GF-D8 (cell line): ENCODE measurements at places on chromosomes 11 and 22.

DNA sequence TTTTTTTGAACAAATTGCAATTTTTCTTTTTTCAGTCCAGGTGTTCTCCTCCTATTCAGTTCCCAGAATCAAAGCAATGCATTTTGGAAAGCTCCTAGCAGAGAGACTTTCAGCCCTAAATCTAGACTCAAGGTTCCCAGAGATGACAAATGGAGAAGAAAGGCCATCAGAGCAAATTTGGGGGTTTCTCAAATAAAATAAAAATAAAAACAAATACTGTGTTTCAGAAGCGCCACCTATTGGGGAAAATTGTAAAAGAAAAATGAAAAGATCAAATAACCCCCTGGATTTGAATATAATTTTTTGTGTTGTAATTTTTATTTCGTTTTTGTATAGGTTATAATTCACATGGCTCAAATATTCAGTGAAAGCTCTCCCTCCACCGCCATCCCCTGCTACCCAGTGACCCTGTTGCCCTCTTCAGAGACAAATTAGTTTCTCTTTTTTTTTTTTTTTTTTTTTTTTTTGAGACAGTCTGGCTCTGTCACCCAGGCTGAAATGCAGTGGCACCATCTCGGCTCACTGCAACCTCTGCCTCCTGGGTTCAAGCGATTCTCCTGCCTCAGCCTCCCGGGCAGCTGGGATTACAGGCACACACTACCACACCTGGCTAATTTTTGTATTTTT, 6.2 kb upstream of the UBE4A start:
- DNase-seq: no peak

DNA sequence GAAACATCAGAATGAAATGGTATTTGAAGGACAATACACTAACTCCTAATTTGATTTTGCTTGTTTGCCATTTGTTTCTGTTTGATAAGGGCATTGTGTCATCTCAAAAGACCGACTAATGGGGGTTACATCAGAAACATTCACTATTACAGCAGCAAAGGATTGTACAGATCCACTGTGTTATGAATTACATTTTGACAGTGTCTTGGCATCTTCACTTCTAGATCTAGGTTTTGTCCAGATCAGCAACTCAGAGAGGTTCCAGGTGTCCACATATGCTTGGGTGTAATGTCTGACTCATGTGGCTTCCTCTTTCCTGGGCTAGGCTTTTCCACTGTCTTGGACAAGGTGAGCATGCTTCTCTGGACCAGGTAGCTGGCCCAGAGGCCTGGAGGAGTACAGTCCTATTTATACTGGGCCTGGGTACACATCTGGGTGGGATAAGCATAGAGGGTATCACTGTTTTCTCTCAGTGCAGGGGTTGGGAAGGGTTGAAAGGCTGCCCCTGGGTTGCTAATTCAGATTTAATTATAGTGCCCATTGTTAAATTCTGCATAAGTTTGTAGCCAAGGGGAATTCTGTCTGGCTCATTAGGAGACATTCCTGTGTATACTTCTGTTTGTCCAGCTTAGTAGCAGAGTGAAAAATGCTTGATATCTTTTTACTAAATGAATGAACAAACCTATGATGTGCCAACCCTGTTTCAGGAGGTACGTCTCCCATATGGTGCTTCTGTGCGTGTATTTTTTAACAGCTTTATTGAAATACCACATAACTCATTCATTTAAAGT, 23.8 kb downstream of the DDI1 start:
- DNase-seq: no peak

DNA sequence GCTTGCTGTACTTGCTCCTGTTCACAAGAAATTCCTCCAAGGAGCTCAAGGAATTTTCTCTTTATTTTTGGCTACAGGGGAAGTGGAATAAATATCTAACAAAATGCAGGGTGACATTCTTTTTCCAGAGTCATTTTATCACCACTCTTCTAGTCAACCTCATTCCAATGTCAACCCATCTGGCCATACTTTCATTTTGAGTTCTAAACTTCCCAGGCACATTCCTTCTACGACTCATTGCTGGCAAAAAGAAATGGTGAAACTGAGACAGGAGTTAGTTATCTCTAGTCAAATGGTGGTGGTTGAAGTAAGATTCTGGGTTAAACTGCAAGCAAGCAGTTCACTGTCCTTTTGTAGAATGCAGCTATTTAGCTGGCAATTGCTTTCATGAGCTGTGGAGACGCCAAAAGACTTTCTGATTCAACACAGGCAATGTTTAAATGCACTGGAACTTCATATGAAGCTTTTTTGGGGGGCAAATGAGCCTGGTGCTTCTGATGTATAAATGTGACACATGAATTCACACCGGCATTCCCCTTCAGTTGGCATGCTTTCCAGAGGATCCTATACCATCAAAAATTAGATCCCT, 304.6 kb downstream of the CADM1 start:
- DNase-seq: no peak

DNA sequence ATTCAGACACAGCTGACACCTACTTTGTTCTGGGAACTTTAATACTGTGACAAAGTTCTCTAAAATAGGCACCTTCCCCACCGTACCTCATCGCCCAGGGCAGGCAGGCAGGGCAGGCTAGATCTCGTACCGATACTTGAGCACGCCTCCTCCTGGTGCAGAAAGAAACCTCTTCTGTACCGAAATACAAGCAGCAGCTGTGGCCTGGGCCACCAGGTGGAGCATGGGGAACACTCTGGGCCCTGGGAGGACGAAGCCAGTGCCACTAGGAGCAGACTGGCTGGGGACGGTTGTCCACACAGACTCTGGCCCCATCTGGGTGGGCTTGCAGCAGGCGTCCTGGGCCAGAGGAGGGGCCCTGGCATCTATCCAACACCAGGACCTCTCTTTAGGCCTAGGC, 12.8 kb downstream of the PMM1 start:
- no peak for DNase-seq

DNA sequence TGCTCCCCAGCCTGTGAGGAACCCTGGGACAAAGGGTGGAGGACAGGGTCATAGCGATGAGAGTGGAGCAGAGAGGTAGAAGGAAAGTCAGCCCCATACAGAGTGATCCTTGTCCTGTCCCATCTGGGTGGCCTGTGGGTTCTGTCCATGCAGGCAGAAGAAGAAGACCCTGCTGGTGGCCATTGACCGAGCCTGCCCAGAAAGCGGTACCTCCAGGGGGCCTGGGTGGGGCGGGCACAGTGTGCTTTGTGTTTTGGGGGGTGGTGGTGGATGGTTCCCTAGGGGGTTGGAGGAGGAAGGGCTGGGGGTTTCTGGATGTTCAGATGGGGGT, 7.9 kb downstream of the SIDT2 start:
- DNase-seq: no peak

DNA sequence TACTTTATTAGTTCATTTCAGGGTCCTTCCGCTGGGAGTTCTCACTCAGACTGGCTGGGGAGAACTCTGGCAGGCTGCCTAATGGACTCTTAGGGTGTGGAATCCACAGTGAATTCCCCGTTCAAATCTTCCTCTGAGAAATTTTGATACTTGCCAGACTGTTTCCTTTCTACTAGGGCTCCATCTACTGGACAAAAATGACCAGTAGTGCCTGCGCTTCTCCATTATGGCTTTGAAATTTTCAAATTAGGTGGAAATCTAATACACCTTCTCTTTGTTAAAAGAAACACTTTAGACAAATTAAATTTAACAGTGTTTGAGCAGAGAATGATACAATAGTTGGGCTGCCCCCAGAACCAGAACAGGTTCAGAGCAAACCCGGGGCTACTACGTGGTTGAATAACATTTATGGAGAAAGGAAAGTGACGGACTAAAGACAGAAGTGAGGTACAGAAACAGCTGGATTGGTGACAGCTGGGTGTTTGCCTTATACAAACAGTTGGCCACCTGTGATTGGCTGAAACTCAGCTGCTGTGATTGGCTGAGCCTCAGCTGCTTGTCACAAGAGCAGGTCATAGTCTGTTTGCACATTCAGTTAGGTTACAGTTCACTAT, 52.9 kb upstream of the FDX1 start:
- peak; percentile 67 for DNase-seq

- no peak for DNase-seq
These were observed 184.8 kb downstream of the DSCAML1 start for GRCh38 chr11:117612177-117612576.

DNA sequence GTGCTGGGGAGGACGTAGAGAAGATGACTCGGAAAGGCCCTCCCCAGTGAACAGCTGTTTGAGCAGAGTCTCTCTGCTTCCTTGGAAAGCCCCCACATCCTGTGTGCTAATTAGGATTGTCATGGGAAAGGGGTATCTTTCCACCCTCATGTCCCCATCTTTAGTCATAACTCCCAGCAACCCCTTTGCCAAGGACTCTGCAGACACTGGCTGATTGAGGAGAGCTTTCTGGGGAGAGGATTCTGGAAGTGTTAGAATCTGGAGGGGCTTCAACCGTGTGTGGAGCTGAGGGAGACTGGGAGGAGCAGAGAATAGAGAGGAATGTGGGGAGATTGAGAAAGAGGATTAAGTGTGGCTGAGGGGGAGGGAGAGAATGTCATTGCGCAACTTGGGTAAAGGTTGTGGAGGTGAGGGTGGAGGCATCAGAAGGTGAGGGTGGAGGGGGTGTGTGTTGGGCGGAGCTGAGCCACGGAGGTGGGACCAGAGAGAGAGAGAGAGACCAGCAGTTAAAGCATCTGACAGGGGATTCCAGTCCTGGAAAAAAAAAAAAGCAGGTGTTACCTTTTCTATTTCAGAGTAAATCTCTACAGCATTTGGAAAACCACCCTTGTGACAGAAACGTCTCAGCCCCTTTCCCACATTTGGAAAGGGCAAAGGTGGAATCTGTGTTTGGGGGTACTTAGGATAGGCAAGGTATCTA, 2.2 kb downstream of the DTX4 start:
- no peak for DNase-seq

GRCh38 chr22:33848251-33848650, 72.0 kb downstream of the LARGE1 start:
- no peak for DNase-seq

DNA sequence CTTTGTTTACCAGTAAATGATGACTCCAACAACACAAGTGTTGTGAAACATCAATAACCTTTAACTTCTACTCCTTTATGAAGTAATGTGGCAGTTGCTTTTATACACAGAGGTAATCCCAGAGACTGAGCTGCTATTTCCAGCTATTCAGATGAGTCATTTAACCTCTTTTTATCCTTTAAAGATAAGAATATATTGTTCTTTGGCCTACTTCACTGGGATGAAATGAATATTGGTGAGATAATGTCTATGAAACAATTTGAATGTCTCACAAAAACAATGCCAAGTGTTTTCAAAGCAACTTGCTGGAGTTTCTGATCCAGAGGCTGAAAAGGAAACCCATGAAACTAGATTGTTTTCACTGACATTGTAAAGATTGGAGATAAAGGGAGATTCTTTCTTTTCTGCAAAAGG, 564.4 kb upstream of the LUZP2 start:
- DNase-seq: no peak

GRCh38 chr11:128772814-128773213, 78.9 kb downstream of the FLI1 start:
- no peak for DNase-seq

- no peak for DNase-seq
These were observed 26.5 kb upstream of the YPEL1 start for GRCh38 chr22:21761994-21762680.

DNA sequence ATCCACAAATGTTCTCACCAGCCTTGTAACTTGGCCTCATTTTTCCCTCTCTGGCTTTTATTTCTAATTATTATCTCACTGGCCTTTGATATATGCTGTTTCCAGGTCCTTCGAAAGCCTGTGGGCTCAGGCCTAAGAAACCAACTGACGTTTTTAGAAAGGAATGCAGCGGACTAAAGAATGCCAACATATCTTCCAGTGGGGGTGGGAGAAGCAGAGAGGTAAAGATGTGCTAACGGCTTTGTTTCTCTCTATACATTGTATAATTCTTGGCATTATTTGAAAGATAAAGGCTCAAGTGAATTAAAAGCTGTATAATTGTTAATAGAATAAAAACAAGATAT, 28.2 kb downstream of the OR6Q1 start:
- DNase-seq: no peak

DNA sequence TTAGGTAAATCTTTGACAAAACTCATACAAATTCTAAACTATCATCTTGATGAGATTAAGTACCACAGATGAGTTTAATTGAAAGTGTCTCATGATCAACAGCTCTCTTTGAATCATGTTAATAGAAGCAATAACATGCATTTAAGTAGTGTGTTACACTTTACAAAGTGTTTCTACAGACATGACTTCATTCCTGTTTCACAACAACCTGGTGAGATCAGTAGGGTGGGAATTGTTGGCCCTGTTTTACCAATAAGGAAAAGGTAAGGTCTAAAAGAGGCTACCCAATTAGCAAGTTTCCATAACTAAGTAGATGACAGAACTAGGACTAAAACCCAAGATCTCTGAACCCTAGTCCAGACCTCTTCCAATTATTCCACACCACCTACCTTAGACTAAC, 12.7 kb upstream of the PRSS23 start:
- DNase-seq: no peak

DNA sequence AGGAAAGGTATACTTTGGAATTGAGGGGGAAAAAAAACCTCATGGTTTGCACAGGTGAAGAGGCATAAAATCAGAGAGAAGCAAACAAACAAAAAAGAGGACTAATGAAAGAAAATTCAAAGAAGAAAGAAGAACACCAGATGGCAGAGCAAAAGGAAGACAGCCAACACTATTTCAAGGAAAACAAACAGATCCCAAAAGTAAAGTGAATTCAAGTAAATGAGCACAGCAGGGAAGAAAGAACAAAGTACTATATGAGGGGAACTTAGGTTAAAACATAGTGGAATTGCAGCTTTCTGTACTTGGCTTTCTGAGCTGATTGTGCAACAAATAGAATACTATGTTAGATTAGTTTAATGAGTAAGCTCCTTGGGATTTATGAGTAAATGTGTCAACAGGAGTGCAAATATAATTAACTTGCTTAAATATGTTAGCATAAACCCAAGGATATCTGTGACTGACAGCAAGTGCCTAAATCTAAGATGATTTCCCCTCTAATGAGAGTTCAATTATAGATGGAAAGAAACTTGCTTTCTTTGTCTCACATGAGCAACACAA, 404.6 kb upstream of the CNTN5 start:
- no peak for DNase-seq

GRCh38 chr11:67227726-67228125, 38.5 kb upstream of the GRK2 start:
- DNase-seq: no peak

DNA sequence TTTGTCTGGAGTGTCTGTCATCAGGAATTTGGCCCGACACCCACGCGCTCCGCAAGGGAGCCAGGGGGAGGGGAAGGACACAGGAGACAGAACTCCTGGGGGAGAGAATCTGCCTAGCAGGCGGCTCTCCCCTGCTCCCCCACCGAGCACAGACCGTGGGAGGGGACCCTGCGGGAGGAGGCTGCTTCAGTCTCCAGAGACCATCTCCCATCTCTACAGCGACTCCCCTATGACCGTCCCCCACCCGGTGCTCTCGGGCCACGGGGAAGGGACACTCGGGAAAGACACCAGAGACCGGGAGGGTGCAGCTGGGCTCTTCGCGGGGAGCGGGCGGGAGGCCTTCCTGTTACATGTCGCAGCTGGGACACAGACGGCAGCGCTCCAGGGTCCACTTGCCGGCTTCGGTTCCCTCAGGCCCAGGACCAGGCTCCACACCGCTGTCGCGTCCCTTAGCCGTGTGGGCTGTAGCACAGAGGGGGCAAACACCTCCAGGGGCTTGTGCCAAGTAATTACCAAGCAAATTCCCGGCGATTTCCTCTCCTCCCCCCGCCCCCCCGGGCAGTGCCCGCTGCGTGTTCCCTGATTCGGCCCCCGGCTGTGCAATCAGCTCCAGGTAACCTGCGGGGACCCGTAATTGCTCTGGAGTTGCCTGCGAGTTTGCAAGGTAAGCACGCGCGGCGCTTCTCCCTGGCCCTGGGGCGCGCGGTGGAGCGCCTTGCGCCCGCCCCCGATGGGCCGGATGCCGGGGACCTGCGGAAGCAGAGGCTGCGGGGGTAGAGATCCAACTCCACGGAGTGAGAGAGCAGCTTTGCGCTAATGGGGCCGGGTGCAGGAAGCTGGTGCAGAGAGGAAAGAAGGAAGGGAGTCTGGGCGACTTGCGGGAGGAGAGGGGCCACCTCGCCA, 155.1 kb upstream of the CADM1 start:
- DNase-seq: no peak
